LHCN-M2 (cell line): ENCODE measurements at places on chromosomes 4 and X. TPM values are rescaled to one million over a fixed set of nuclear protein-coding genes. Genes with fewer than 3 reads are reported as not detected.

The SUPT20HL2 gene
- not detected in 2 replicates for total RNA-seq

The DRD5 gene
- total RNA-seq: not detected in 2 replicates

The CSAG2 gene
- not detected in 2 replicates for total RNA-seq

The GAB3 gene
- total RNA-seq: 2.4 and 12.5 TPM in 2 replicates

The FGG gene
- total RNA-seq: not detected in 2 replicates

The CCSER1 gene
- not detected in 2 replicates for total RNA-seq

The HTR2C gene
- not detected in 2 replicates for total RNA-seq

The PPEF2 gene
- 0.06 TPM in 1 of 2 replicates, not detected in the other for total RNA-seq

The DDX53 gene
- not detected in 2 replicates for total RNA-seq

The OTC gene
- not detected in 2 replicates for total RNA-seq

The SORCS2 gene
- 0.52 and 0.90 TPM in 2 replicates for total RNA-seq

The MTNR1A gene
- total RNA-seq: not detected in 2 replicates

The RAI2 gene
- total RNA-seq: 0.11 TPM in 1 of 2 replicates, not detected in the other

The GLRA3 gene
- total RNA-seq: not detected in 2 replicates

The AKAP14 gene
- not detected in 2 replicates for total RNA-seq

The MAGEA6 gene
- not detected in 2 replicates for total RNA-seq

The GPC4 gene
- total RNA-seq: 0.11 TPM in 1 of 2 replicates, not detected in the other

The FOXR2 gene
- not detected in 2 replicates for total RNA-seq

The GPR101 gene
- not detected in 2 replicates for total RNA-seq

The SH3TC1 gene
- 5.0 and 6.5 TPM in 2 replicates for total RNA-seq

The NWD2 gene
- total RNA-seq: not detected in 2 replicates

The PWWP3B gene
- total RNA-seq: 12.2 and 16.7 TPM in 2 replicates

The CTPS2 gene
- total RNA-seq: 9.2 and 10.8 TPM in 2 replicates

The UGT2B11 gene
- not detected in 2 replicates for total RNA-seq

The IL1RAPL1 gene
- total RNA-seq: 0.51 and 1.1 TPM in 2 replicates

The CFI gene
- total RNA-seq: 0.83 and 0.98 TPM in 2 replicates

The ASB5 gene
- 619 and 636 TPM in 2 replicates for total RNA-seq

The SMARCA1 gene
- 38.0 and 42.6 TPM in 2 replicates for total RNA-seq

The DIPK2B gene
- total RNA-seq: not detected in 2 replicates

The CCDC158 gene
- total RNA-seq: not detected in 2 replicates

The MAGEA9B gene
- not detected in 2 replicates for total RNA-seq

The TSPAN5 gene
- 75.5 and 86.5 TPM in 2 replicates for total RNA-seq

The RBMXL3 gene
- total RNA-seq: not detected in 2 replicates

The NRK gene
- total RNA-seq: not detected in 2 replicates

The GPC3 gene
- not detected in 2 replicates for total RNA-seq

The EXOC1L gene
- total RNA-seq: not detected in 2 replicates
